Non-pigmented ciliary epithelial cell (primary cell): ENCODE measurements at places on chromosomes 16 and 17.

GRCh38 chr17:10226930-10227695, 28.7 kb upstream of the GAS7 start:
- no peak for DNase-seq

DNA sequence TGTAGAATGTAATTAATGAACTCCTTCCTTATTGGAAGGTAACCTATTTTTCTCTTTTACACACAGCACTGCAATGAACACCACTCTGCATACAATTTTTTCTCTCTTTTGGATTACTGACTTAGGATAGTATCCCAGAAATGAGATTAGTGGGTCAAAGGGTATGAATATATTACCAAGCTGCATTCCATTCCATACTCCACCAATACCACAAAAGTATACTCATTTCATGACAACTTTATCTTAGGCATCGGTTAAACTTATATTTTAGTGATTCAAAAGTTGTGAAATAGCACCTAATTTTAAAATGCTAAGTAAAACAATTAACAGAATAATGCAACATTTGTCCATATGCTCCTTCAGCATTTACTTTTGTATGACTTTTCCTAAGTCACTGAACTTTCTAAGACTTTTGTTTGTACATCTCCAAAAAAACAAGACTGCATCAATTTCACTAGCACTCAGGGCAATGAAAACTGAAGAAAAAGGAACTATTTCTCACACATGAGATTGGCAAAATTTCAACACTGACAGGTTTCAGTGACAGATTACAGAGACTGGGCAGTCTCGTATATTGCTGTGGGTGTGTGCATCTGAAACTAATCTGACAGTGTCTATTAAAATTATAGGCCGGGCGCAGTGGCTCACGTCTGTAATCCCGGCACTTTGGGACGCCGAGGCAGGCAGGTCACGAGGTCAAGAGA, 32.1 kb downstream of the HELZ start:
- DNase-seq: peak; percentile 60

DNA sequence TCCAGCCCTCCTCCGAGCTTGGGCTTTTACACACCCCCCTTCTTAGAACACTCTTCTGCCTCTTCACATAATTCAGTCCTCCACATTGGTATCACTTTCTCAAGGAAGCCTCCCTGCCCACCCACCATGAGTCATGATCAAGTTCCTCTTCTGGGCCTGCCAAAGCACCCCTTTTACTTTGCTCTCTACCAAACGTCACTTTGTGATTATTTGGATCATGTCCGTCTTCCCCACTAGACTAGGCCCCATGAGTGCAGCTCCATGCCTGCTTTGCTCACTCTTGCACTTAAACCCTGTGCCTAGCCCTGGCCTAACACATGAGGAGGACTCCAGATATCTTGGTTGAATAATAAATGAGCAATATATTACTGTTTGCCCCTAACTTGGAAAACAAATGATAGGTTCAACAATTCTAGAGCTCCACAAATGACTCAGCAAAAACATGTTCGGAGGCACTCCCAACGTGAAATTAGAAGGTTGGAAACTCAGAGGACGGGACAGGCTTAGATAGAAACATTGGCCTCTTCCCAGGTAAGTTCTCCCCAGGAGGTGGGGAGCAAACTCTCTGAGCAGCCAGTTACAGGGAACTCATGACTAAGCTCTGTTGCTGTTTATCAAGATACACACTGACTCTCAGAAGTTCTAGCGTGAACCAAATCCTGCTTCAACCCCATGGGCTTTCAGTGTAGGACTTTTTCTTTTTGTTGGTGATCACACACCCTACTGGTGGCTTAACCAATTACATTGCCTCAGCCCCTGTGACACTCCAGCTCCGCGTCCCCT, 28.3 kb downstream of the G6PC1 start:
- DNase-seq: peak; percentile 42

DNA sequence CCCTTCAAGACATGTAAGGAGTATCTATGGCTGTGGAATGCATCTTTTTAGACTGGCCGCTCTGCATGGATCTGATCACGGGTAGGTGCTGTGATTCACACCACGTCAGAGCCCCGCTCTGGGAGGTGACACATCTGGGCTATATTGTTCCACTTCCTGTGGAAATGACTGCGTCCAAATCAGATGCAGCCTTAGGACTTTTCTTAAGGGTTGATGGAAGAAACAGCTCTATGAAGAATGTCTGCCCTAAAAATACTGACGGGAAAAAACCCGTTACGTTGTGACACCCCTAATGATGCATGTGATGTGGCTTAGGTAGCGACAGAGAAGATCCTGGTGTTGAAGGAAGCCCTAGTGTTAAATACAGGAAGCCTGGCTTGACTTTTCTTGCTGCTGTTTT, 12.2 kb downstream of the BANP start:
- peak; percentile 65 for DNase-seq

- DNase-seq: peak; percentile 89
These were observed 16.9 kb downstream of the CLEC16A start for GRCh38 chr16:10961231-10961630.

- DNase-seq: no peak
These were observed 3.8 kb upstream of the CHD3 start for GRCh38 chr17:7884581-7885366.

GRCh38 chr17:81418710-81419318, 23.6 kb downstream of the BAHCC1 start:
- no peak for DNase-seq

GRCh38 chr17:61862105-61862574, 1.2 kb downstream of the BRIP1 start:
- no peak for DNase-seq

- no peak for DNase-seq
These were observed 4.0 kb upstream of the FBXO39 start for GRCh38 chr17:6772016-6772415.

GRCh38 chr16:9549487-9549886, 458.0 kb downstream of the HAPSTR1 start:
- DNase-seq: no peak

- DNase-seq: no peak
These were observed 15.0 kb downstream of the CUEDC1 start for GRCh38 chr17:57940231-57940630.

DNA sequence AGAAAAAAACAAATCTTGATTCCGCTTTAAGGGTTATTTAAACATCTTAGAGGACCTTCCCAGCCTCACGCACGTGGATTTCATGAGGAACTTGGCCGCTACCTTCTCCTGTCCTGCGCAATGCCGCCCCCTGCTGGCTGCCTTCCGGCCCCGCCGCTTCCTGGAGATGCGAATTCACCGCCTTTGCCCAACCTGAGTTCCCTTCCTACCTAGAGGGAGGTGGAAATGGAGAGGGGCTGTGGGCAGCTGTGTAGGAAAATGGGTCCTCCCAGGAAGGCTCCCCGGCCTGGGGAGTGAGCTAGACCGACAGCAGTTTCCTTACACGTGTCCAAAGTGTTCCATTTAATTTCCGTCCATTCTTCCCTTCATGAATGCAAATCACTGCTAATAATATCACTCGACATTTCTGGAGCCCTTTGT, 1.0 kb upstream of the ABCC12 start:
- peak; percentile 45 for DNase-seq

GRCh38 chr17:47189732-47190237, 690 bp upstream of the CDC27 start:
- no peak for DNase-seq

DNA sequence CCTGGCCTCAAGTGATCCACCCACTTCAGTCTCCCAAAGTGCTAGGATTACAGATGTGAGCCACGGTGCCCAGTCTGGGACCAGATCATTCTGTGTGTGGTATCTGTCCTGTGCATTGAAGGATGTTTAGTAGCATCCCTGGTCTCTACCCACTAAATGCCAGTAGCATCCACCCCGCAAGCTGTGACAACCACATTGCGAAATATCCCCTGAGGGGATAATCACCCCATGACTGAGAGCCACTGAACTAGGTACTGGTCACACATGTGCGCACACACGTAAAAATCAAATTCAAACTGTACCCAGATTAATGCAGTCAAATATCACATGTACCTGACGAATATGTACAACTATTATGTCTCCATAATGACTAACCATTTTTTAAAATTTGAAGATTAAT, 35.8 kb downstream of the TEKT5 start:
- no peak for DNase-seq

DNA sequence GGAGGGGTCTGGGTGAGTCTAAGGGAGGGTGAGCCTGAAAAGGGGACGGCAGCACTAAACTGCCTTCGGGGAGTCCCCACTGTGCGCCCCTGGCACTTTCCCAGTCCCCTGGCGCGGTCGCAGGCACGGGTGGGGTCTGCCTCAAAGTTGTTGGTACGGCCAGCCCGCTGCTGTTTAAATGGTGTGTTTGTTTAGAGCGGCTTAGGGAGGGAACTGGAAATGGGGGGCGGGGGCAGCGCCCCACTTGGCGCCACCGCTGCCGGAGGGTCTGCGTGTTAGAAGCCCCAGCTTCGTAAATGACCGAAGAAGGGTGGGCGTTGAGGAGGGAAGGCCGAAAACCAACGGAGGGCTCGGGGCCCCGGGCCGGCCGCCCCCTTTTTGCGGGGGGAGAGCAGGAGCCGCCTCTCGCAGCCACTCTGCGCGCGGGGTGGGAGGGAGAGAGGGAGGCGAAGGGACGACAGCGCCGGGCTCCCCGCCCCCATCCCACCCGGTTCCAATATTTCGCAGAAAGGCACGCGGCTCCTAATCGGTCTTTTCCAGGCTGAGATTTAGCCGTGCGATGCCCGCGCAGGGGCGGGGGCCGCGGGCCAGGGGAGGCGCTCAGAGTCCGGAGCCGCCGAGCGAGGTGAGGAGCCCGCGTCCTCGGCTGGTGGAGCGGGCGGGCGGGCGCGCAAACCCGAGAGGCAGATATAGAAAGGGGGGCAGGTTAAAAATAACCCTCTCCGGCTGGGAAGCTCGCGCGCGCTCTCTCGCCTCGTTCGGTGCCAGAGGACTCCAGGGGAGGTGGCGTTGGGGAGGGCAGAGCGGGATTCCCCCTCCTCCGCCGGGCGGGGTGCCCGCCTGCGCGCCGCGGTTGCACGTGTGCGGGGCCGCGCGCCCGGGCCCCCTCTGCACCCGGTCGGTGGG, 54.9 kb downstream of the SREBF1 start:
- DNase-seq: no peak

GRCh38 chr17:39639566-39640458, 2.9 kb downstream of the STARD3 start:
- DNase-seq: no peak

DNA sequence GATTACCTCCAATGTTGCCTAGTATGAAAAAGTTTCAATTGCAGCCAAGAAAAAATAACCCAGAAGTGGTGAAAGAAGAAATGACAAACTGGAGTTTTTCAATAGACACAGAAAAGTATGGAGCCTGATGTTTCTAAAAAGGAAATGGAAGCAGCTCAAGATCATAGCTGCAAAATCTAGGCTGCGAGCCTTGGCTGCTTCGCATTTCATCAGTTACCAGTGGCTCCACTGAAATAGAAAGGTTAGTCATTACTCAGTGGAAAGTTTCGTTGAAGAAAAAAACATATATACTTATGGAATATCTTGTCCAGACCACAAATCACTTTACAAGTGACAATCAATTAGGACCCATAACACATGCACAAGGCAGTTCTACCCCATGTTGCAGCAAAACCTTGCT, 206.8 kb upstream of the SOX9 start:
- no peak for DNase-seq

- no peak for DNase-seq
These were observed 13.3 kb downstream of the LRRC75A start for GRCh38 chr17:16478649-16479048.

DNA sequence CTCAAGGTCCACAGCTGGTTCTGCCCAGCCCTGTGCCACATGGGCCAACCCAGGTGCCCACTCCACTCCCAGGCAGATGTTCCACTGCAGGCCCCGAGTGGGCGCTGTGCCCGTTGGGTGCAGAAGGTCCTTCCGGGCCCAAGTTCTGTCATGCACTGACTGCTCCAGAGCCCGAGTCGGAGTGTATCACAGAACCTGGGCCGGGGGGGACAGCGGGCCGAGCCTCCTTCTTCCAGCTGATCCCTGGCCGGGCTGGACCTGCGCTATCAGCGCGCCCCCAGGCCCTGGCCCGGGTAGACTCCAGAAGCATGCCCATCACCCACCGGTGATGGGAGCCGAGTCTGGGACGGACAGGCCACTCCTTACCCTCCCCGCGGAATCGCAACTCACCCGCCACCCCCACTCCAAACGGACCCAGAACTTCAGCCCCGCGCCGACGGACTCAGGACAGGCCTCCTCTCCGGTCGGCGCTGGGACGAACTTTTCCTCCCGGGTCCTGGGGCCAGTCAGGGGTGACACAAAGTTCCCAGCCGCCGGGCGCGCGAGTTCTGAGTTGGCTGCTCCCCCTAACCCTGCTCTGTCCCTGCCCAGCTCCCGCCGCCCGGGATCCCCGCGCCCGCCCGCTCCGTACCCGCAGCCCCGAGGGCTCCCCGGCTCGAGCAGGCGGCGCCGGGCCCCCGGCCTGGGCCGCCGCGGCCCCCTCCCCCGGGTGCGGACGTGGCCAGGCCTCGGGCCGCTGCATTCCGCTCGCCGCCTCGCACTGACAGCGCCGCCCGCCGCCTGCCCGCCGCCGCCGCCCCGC, at the start of gene COPZ2:
Gene COPZ2 (minus strand): TSS at position 762 of the 802 bp plus-strand sequence. CDS start 20 bp downstream, at position 742.
- DNase-seq: no peak

GRCh38 chr17:77445760-77446532, 305.2 kb downstream of the SEC14L1 start:
- DNase-seq: no peak

DNA sequence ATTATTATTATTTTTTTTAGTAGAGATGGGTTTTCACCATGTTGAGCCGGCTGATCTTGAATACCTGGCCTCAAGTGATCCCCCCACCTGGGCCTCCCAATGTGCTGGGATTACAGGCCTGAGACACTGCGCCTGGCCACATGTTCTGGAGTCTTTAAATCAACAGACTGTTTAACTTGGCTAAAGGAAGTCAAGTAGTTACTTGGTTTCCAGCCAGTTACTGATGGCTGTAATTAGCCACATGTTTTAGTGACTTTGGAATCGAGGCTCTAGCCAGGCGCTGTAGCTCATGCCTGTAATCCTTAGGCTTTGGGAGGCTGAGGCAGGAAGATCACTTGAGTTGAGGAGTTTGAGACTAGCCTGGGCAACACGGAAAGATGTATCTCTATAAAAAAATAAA, 699.2 kb upstream of the RBFOX1 start:
- no peak for DNase-seq

GRCh38 chr17:63634163-63634562, 11.9 kb downstream of the MAP3K3 start:
- no peak for DNase-seq

DNA sequence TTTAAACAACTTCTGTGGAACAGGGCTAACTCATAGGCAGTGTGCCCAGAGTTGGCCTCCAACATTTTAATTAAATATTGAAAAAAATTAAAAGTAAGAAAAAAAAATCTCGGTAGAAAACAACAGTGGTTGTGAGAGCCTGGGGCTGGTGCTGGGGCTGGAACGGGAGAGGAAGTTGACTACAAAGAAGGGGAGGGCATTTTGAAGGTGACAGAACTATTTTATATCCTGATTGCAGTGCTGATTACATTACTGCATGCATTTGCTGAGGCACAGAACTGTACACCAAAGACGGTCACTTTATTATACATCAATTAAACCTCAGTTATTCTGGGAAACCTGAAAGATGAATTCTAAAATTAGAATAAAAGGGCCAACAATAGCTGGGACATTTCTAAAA, 142.5 kb downstream of the PARN start:
- no peak for DNase-seq

GRCh38 chr17:67546578-67547527, 169.8 kb downstream of the PITPNC1 start:
- DNase-seq: no peak

- no peak for DNase-seq
These were observed 292.0 kb downstream of the CPPED1 start for GRCh38 chr16:12511708-12512107.

- no peak for DNase-seq
These were observed 6.5 kb downstream of the ZZEF1 start for GRCh38 chr17:4136373-4136772.

GRCh38 chr17:5583426-5584382, 605 bp downstream of the NLRP1 start:
- DNase-seq: no peak

- no peak for DNase-seq
These were observed 6.2 kb downstream of the JPH3 start for GRCh38 chr16:87608400-87608985.
